ENCODE measurements at places on chromosomes 2 and 18. TPM values are rescaled to one million over a fixed set of nuclear protein-coding genes. Genes with fewer than 3 reads are reported as not detected.

Gene POTEI
- polyA plus RNA-seq, result 1.2 TPM

Gene UPP2
- polyA plus RNA-seq, result not detected

Gene ACTR3
- polyA plus RNA-seq, result 140 TPM

Gene UBR3
- polyA plus RNA-seq, result 10.2 TPM

Gene ATOH8
- 1.3 TPM for polyA plus RNA-seq

Gene TTC31
- polyA plus RNA-seq, result 23.8 TPM

Gene MAL
- polyA plus RNA-seq, result not detected

Gene ATG9A
- 57.8 TPM for polyA plus RNA-seq

Gene KHK
- polyA plus RNA-seq, result 57.7 TPM

Gene MAT2A
- polyA plus RNA-seq, result 379 TPM

Gene NABP1
- polyA plus RNA-seq, result 19.6 TPM

Gene MYO5B
- polyA plus RNA-seq, result 20.3 TPM
